ENCODE measurements at places on chromosomes 6 and 20.

GRCh38 chr6:37972994-37973757, 153.6 kb downstream of the ZFAND3 start:
- no peak for DNase-seq

DNA sequence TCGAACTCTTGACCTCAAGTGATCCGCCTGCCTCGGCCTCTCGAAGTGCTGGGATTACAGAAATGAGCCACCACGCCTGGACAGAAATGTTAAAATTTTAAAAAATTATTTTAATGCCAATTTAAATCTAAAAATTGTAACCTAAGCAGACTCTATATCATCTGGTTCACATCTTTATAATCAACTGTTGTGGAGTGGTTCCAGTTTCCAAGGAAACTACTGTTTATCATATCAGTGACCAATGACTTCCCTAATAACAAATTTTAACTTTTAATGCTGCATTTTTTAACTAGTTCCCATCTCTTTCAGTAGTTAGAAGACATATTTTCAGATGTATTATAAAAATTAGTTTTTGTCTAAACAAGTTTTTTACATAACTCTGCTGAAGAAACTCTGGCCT, 5.2 kb upstream of the BTN3A2 start:
- no peak for DNase-seq

DNA sequence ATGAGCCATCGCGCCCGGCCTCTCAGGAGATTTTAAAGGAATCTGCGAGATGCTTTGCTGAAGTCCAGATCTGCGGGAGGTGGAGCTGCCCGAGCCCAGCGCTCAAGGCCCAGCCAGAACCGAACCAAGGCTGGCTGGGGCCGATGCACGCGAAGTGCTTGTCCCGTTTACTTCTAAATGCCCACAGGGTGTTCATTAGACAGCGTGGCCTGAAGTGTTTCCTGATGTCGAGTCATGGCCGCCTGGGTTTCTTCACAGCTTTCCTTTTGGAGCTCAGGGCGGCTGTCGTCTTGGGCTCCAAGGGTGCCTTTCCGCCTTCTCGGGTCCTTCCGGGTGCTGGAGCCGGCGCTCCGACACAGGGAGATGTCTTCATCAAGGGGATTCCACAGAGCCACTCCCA, 25.1 kb upstream of the CCR6 start:
- DNase-seq: no peak

DNA sequence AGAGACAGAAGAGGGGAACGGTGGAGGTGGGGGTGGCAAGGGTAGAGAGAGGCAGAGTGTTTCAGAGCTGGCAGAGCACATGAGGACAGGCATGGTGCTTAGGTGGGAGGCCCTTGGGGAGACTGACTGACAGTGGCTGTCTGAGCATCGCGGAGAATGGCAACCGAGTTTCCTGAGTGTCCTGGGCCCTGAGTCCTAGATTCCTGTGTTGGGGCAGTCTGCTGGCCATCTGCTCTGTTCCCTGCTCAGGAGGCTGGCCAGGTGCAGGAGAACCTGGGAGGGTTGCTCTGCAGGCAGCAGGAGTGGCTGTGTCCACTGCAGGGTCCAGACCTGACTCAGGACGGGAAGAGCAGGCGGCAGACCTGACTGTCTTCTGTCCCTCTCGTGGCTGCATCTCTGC, 248.9 kb downstream of the LRFN2 start:
- DNase-seq: no peak

DNA sequence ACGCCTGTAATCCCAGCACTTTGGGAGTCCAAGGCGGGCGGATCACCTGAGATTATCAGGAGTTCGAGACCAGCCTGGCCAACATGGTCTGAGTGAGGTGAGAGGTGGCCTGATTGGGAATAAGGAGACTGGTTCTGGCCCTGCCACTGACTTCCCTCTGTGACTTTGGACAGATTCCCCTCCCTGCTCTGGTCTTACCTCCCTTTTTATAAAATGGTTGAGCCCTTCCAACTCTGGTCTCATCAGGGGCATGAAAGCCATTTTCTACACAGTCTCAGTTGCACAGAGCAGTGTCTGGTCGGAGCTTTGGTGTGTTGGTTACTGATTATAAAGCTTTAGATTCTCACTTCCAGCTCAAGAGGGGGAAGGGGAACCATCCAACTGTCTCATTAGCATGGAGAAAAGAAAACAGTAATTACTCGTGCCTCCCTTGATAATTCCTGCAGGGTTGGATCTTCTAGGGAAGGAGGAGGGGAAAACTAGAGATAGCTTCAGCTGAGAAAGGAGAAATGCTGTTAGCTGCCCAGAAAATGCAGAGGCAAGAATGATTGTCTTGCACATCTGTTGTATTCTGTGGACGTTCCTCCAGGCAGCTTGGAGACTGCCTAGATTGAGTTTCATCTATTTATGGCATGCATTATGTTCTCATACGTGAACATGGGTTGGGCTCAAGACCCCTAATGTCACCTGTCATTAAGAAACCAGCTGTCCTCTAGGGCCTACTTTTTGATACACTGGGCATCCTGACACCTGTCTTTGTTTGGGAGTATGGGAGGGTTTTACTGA, 30.4 kb downstream of the RALY start:
- no peak for DNase-seq
